Activated CD8-positive, alpha-beta T cell treated with anti-CD3 and anti-CD28 coated beads for 36 hours (primary cell): ENCODE measurements at places on chromosomes 1 and 21. TPM values are rescaled to one million over a fixed set of nuclear protein-coding genes. Genes with fewer than 3 reads are reported as not detected.

Gene TRIM67
- total RNA-seq, result not detected

Gene FCRL2
- not detected for total RNA-seq

Gene FALEC
- not detected for total RNA-seq

Gene EPRS1
- 210 TPM for total RNA-seq

Gene CRABP2
- 0.90 TPM for total RNA-seq

DNA sequence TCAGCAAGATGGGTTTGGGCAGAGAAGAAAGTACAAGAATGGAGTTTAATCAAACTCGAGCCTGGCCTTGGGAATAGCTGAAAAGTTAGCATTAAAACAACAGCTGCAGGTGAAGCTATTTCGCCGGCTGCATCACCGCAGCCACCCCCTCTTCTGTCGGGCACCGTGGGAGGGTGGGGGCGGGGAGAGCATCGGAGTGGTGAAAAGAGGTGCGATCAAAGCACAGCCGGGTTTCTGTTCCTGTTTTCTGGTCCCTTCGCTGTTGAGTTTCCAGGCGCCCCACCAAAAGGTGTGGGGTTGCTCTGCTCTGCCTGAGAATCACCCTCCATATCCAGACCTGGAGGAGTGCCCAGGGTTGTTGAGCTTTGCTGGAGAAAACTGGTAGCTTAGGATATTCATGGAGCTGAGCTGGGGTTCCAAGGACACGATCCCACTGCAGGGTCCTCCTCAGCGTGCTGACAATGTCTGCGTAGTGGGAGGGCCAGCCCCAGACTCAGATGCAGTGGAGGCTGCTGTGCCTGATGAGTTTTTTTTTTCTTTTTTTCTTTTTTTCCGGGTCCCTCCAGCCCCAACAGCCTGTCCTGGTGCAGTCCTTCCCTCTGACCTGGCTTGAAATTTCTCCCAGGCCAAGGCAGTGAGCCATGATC is 127.5 kb upstream of the C1orf174 start:
- H3K27ac ChIP-seq, result no peak overlapping the region
- H3K36me3 ChIP-seq, result no peaks in the 10 kb centered on the region
- peak; percentile 48 for DNase-seq
- no peak overlapping the region for H3K4me3 ChIP-seq

DNA sequence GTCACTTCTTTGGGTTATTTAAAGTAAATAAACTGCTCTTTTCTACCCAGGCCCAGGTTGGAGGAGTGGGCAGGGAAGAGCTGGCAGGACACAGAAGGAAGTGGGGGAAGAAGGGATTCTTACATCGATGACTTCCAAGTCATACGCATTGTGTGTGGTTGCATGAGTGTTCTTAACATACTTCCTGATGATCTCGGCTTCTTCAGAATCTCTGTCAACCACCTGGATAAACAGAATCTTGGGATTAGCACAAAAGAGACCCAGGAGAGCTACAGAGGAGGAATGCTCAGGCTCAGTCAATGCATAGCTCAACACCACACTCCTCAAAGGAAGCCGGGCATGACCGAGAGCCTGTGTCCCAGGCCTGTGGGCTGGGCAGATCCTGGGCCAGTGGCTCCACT is 42.1 kb downstream of the PARP1 start:
- DNase-seq, result no peak
- peaks cover 54% of the 10 kb centered on the region for H3K36me3 ChIP-seq
- H3K27ac ChIP-seq, result no peak overlapping the region
- H3K4me3 ChIP-seq, result no peak overlapping the region

DNA sequence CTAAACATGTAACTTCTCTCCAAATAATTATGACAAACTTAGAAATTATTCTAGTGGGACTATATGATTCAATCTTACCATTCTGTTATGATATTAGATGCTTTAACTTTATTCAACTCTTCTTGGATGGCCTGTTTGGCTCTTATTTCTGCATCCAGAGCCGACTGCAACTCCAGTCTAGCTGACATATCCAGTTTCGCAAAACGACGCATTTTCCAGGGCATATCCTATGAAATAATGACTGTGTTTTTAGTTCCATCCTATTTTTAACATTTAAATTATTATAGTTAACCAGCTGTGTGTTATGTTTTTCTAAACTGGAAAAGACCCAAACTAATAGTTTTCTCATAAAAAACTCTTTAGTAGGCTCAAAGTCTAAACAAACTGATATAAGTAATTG is 133.7 kb downstream of the COQ8A start:
- no peak overlapping the region for H3K4me3 ChIP-seq
- peaks cover 2% of the 10 kb centered on the region for H3K4me1 ChIP-seq
- H3K27ac ChIP-seq, result no peak overlapping the region

GRCh38 chr1:178241057-178241456 is 147.2 kb downstream of the RASAL2 start:
- H3K27me3 ChIP-seq, result no peaks in the 10 kb centered on the region
- no peak overlapping the region for H3K4me3 ChIP-seq
- no peak overlapping the region for H3K27ac ChIP-seq

GRCh38 chr1:28313702-28314546 is 14.9 kb upstream of the MED18 start:
- no peaks in the 10 kb centered on the region for H3K36me3 ChIP-seq
- peaks cover 3% of the 10 kb centered on the region for H3K27me3 ChIP-seq
- H3K4me1 ChIP-seq, result no peaks in the 10 kb centered on the region
- no peak overlapping the region for H3K4me3 ChIP-seq

DNA sequence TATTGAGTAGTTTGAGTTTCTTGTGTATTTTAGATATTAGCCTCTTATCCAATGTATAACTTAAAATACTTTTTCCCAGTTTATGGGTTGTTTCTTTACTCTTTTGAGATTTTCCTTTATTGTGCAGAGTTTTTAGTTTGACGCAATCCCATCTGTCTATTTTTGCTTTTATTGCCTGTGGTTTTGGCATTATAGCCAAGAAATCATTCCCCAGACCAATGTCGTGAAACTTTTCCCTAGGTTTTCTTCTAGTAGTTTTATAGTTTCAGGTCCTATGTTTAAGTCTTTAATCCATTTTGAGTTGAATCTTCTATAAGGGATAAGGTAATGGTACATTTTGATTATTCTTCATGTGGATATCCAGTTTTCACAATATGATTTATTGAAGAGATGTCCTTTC is 87.6 kb downstream of the LEPR start:
- no peak overlapping the region for H3K27ac ChIP-seq
- DNase-seq, result no peak
- H3K4me3 ChIP-seq, result no peak overlapping the region
- H3K27me3 ChIP-seq, result no peaks in the 10 kb centered on the region
- H3K4me1 ChIP-seq, result no peaks in the 10 kb centered on the region
